ENCODE measurements at places on chromosomes 11 and 22.

DNA sequence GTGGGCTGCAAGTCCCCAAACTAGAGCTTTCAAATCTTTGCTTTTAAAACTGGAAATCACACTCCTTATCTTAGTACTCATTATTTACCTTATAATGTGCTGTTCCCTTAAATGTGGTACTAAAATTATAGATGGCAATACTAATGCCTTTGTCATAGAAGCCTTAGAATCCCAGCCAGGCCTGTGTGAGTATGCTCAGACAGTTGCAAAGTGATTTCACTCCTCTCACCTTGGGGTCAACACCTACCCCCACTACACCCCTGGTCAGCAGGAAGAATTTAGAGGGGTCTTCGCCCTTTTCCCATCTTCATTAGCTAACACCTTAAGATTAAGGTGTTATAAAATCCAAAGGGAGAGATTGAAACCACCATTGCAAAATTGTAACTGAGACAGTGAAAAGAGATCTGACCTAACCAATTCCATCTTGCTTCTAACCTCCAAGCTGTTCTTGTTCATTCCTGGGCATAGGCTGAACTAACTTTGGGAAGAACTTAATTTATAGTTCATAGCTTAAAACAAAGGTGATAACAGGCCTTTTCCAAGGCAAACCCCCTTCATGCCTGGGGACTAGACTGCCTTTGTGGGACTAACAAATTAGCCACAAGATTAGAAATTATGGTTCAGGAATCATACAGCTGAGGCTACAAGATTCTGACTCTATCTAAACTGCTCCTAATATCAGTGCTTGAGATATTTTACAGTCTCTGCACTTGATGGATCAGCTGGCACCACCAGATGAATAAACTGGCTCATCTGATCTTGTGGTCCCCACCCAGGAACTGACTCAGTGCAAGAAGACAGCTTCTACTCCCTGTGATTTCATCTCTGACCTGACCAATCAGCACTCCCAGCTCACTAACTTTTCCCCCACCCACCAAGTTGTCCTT lies 10.4 kb upstream of the MRPL17 start:
- DNase-seq, result peak; percentile 90

DNA sequence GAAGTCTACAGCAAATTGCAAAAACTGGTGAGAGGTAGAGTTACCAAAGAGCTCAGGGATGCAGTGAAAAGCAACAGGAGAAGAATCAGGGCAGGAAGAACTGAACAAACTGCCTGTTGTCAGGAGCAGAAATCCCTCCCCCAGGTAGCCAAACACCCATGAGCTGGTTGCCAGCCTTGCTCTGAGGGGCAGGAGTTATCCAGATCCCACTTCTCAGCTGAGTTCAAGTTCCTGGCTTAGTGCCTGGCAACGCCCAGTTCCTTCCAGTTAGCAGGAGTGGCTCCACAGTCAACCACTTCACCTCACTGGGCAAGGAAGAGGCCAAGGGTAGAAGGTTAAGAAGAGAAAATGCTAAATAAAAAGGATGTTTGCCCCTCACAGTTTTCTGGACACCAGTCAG lies 1.9 kb upstream of the MPZL2 start:
- DNase-seq, result no peak

DNA sequence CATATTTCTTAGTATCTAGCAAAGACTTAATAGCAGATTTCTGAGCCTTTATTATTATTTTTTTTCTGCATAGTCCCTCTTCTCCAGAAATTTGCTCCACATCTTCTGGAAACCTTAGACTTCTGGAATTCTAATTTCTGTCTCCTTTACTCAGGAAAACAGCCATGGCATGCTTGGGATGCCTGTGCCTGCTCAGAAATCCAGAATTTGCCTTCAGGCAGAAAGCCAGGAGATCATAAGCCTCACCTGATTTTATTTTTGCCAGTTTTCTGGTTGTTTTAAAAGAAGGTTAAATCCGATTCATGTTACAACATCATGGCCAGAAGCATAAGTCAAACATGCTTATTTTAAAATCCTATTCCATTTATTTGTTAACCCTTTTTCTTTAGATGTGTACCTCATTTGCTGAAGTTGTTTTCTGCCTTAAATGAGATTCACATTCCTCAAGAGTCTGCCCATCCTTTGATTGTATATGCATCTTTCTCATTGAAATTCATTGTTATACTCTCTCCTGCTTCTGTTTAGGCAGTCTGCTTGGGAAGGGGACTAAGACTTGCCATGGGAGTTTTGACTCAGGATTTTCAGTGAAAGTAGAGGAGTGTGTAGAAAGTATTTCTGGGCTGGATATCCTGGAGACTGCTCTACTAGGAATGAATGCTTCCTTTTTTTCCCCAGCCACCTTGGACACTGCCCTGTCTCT lies 37.1 kb downstream of the SIK2 start:
- DNase-seq, result no peak

DNA sequence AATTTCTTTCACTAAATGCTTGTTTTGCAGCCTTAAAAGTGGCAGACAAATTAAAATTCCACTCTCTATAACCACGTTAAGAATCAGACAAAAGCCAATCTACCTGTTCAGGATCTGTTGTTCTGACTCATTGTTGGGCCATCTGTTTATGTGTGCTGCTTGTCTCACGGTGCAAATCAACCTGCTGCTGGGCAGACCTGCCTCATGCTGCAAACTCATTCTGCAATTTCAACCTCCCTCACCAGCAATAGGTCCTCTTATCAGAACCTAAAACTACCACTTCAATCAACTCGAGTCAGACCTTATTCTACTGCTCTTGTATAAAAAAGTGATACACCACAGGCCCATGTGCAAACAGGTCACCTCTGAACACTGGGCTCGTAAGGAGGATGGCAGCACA lies 75.1 kb downstream of the LARGE2 start:
- no peak for DNase-seq

DNA sequence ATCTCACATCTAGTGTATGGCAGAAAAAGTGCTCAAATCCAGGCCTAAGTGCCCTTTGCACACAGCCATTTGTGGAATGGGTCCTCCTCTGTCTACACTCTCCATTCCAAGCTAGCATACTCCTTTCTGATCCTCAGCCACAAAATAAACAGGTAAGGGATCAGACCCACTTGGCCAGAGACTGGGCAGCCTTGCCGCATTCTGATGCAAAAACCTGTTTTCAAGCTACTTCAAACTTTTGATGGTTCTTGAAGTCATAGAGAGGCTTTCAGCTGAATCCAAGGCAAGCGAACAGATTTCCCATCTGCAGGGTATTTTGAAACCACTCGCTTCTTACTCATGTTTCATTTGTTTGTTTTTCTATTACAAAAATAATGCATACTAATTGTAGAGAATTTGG lies 136.6 kb upstream of the NAV2 start:
- DNase-seq, result no peak

- no peak for DNase-seq
These were observed 17.0 kb upstream of the TLCD5 start for GRCh38 chr11:120308081-120308480.

DNA sequence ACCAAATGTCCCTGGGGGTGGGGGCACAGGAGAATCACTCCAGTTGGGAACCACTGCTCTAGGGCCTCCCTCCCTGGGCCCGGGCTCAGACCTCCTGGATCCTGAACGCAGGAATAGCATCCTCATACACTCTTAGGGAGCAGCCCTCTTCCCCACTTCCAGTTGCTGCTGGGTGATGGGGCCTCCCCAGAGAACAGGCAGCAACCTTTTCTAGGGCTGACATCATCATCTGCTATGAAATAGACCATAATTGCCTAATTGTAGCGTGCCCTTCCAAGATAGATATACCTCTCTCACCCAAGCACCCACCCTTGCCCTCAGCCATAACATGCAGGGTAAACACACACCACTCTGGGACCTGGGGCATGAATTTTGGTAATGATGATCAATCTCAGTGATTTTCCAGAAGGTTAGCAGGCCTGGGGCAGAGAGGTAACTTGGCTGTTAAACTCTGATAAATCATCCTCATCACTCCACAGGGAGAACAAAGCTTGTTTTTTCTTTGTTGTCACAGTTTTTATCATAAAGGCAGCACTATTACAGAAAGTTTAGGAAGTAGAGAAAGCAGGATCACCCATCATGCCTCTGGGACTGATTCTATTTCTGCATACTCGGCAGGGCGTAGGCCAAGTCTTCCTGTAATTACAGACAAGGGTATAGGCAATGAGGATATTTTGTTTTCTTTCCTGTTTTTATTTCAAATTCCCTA lies 88.3 kb upstream of the PRDM11 start:
- DNase-seq, result peak; percentile 36

GRCh38 chr11:102309621-102310541 lies 7.4 kb upstream of the BIRC3 start:
- DNase-seq, result peak; percentile 41

- no peak for DNase-seq
These were observed 27.2 kb downstream of the PHLDB1 start for GRCh38 chr11:118634431-118635236.

DNA sequence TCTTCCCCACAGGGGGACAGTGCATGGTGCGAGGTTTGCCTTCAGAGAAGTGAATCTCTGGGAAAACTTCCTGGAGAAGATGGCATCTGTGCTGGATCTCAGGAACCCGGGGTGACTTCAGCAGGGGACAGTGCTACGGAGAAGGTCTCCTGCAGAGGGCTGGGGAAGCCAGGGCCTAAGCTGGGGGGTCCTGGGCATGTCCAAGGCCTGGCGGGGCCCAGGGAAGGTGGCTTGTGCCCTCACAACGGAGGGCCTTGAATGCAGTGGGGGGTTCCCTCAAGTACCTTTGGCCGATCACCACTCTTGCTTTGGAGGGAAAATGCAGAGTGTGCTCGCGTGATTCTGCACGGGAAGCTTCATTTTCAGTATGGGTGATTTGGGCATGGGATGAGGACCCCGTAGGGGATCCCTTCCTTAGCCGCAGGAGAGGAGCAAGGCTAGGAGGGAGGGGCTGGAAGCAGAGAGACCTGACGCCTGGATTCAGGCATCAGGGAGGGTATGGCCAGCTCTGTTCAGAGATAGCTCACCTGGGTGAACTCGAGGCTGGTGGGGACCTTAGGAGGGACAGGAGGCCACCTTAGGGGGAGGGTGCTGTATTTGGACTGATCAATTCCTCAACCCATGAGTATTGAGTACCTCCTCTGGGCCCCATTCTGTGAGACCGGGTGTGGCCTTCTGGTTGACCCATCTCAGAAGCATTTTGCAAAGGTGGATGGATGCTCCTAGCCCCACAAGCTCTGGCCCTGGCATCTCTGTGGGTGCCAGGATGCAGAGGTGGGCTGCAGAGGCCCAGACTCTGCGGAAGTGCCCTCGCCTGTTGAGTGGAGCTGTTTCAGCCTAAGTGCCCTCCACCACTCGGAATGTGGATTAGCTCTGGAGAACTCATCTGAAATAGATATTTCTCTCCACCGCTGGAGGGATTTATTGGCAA lies 529.4 kb downstream of the TBC1D22A start:
- DNase-seq, result no peak

GRCh38 chr11:124657904-124658303 lies 15.6 kb downstream of the SIAE start:
- no peak for DNase-seq

DNA sequence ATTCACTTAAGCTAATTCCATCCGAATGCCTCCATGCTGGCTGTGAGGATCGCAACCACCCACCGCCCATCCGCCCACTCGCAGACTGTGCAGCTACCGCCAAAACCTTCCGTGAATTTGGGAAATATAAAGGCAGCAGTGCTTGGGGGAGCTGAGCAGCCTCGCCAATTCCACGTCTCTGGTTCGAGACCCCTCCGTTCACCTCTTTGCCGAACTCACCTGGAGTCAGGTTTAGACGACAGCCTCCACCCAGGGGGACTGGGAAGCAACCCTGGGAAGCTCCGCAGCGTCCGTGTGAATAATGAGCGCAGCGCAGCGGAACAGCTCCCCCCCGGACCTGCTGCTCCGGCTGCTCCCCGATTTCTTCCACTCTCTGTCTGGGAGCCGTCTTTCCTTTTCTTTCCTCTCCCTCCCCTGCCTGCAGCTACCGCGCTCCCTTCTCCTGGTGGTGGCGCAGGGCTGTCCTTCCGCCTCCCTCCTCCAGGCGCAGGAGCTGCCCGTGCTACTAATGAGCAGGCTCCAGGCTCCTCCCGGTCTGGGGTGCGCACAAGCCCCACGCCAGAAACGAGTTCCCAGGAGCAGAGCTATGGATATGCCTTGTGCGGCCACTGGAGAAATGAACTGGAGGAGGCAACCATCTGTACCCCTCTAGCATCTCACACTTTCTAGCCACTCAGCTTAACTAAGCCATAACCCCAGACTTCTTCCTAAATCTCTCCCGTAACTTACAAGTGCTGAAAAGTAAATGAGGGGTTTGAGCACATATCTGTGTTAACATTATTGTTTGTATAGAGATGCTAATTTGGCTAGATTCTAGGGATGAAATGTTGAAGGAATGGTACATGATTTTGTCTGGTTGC lies 107.3 kb downstream of the XKR3 start:
- no peak for DNase-seq

DNA sequence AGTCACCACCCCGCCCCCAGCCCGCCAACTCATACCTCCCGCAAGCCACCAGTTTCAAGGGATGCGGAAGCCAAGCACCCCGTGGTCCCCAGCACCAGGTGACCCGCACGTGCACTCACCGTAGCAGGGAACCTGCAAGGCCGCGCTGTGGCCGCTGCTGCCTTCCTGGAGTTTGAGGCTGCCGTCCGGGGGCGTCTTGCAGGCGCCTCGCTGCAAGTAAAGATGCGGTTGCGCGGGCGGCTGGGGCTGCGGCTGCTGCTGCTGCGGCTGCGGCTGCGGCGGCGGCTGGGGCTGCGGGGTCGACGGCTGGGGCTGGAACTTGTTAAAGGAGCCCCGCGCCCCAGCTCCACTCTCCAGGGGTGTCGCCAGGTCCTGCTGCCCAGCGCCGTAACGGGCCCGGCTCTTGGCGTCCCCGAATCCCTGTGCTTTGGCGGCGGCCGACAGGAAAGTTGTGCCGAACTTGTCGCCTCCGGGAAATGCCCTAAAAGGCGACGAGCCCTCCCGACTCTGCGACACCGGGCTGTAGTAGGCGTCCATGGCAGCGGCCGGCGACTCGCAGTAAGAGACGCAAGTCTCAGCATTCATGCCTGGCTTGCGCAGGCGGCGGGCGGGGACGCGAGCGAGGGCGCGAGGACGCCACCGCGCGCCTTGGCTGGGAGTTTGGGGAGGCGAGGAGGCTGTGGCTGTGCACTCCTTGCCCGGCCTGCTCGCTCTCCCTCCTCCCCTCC lies at the start of gene ALX4:
TSS of gene ALX4 (minus strand) at position 662 of the 728 bp plus-strand sequence. CDS start at position 585, 77 bp downstream.
- DNase-seq, result peak; percentile 12

- DNase-seq, result no peak
These were observed 205.1 kb upstream of the PITPNB start for GRCh38 chr22:28123989-28124766.

GRCh38 chr11:116326146-116326545 lies 446.6 kb downstream of the BUD13 start:
- no peak for DNase-seq

DNA sequence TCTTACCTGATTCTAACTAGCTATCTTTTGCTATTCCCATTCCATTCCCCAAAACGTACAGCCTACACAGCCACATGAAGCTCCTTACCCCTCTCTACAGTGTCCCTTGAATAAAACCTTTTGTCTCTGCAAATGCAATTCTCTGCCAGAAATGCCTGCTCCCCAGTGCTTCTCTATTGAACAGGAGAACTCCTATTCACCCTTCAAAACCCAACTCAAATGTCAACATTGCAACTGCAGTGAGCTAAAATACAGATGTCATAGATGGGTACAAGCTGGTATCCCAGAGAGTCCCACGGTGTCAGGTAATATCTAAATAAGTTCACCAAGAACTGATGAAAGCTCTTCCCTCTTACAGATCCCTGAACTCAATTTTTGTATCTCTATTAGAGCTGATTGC lies 421.7 kb downstream of the INSC start:
- no peak for DNase-seq

All from suppressor macrophage treated with lipopolysaccharide for 4 hours (primary cell).